Astrocyte of the spinal cord (primary cell): ENCODE measurements at places on chromosomes 3 and 15.
A peak's percentile ranks its signal among the peaks of the same experiment; 100 is the strongest.

- DNase-seq, result no peak
Measured at GRCh38 chr3:128276577-128277183, 123.4 kb downstream of the EEFSEC start.

DNA sequence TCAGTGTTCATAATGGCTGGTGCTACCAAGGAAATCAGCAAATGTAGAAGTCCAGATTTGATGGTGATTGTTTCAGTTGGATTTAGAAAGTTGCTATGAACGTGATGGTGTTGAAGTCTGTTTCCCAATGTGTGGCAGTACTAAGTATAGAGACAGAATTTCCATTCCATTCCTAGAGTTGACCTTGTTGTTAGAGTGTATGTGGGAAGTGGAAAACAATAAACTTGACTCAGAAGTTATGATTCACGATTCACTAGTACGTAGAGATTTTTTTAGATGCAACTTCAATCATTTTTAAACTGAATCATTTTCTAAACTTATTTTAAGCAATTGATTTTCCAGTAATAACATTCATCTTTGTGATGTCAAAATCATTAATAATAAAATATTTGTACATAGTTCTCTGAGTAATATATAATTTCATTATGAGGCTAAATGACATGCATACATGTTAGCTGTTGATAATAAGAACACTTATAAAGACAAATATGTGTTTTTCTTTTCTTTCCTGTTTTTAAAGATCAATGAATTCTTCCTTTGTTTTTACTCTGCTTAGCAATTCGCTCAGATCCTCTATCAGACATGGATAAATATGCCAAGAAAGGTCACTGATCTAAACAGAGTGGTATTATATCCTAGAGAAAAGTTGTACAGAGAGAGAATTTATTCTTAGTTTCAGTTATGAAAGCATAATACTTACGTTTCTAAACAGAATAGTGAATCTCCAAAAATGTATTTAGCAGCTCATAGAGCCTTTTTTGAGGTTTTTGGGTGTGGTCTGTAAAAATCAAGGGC lies 108.8 kb upstream of the GPR149 start:
- no peak for DNase-seq

DNA sequence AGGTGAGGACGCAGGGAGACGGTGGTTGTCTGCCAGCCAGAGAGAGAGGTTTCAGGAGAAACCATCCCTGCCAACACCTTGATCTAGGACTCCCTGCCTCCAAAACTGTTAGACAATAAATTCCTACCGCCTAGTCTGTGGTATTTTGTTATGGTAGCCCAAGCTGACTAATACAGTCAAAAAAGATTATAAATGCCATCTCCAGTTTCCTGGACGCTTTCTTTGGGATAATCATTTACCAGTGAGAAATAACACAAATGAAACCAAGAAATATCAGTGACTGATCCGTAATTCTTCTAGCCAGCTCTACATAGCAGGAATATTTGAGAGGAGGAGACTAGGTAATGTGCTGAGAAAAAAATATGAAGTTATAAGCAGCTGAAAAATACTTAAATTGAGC lies 707.8 kb upstream of the LMCD1 start:
- DNase-seq, result no peak

DNA sequence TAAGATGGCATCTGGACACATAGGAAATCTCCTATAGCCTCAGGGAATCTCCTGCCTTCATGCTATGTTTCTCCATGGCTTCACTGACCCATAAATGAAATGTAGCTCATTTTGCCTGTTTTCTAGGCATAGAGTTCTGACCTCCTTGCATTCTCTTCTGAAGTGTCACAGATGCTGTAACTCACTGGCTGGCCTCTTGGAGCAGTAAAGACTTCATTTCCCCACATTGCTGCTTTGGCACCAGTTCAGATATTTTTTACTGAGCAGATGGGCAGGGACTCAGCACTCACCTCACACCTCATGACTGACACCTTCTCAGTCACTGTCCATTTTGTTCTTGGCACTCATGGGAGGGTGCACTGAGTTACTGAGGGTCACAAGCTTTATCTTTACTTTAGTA lies 286.7 kb upstream of the TGFBR2 start:
- DNase-seq, result peak; percentile 52

- DNase-seq, result peak; percentile 26
Measured at GRCh38 chr3:104066658-104067057, 1300.1 kb upstream of the ALCAM start.

- DNase-seq, result peak; percentile 30
Measured at GRCh38 chr3:171982828-171983227, 56.5 kb upstream of the FNDC3B start.

DNA sequence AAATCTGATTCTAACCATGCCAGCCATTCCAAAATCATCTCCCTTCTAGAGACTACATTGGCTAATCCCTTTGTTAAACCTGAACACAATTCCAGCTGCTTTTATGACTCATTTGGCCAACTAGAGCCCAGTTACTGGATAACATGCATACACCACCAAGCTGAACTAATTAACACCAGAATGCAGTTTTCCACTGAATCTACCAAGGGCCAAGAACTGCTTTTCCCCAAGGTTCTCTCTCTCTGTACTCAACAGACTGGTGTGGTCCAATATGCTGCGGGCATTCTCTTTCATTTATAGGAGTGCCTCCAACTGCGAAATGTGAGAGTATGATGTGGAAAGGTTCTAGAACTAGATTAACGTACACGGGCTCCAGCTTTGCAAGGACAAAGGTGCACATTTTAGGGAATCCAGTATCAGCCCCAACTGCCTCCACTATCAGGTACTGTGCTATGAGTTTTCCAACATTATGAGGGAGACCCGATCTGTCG lies 1.5 kb downstream of the CHSY1 start:
- peak; percentile 87 for DNase-seq
